Anterior cingulate cortex (tissue), 58 donors: ENCODE measurements at places on chromosomes 3 and 15.

DNA sequence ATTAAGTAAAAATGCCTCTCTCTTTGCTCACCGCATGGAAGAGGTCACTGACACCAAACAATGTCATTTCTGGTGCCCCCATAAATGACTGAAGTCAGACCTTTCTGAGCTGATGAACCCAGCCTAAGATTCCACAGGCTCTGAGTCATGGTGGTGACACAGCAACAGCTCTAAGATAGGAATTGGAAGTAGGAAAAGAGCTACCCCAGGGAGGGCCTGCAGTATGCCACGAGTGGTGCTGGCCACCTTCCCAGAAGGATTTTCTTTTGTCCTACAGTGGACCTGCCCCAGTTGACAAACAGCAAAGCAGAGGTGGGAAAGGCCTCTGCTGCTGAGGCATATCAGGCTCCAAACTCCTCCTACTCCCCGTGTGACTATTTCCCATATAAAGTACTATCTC, 208.1 kb downstream of the MINAR1 start:
- no peak for DNase-seq

DNA sequence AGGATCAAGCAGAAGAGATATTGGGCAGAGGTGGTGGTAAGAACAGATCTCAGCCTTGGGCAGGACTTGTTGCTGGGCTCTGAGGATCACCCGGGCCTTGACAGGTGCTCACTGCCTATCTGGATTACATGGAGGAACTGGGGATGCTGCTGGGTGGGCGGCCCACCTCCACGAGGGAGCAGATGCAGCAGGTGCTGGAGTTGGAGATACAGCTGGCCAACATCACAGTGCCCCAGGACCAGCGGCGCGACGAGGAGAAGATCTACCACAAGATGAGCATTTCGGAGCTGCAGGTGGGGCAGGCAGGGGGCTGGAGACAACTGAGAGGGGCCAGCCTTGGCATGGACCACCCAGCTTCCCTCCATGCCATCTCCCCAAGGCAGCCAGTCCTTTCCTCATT, 7.9 kb downstream of the ECE2 start:
- DNase-seq, result no peak

DNA sequence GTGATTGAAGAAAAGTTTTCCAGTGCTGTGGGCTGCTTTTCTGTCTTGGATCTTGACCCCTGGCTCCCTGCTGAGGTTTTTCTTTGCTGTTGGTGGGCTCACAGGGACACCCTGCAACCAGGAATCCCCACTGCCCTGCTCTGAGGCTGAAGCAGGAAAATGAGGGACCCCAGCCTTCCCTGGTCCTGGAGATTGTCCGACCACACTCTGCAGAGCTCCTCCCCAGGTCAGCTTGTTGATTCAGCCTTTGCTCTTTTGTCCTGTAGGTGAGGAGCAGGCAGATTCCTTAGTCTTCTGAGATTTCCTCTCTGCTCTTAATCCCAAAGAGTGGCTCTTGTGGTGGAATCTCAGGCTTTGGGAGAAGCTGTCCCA, 194.5 kb downstream of the RPLP1 start:
- no peak for DNase-seq

DNA sequence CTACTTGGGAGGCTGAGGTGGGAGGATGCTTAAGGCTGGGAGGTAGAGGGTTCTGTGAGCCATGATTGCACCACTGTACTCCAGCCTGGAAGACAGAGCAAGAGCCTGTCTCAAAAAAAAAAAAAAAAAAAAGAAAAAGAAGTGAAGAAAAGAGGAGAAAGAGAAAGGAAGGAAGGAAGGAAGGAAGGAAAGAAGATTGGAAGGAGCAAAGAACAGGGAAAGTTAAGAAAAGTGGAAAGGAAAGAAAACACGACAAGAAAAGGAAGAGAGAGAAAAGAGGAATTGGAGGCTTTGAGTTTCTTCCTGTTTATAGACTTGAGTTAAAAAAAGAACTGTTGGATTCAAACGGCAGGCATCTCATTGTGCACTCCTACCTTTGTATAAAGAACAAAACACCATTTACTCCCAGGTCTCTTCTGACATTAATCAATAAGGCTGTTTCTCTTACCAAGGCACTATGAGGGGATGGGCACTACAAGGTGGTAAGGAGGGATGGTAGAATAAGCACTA, 73.5 kb downstream of the EDEM1 start:
- no peak for DNase-seq

DNA sequence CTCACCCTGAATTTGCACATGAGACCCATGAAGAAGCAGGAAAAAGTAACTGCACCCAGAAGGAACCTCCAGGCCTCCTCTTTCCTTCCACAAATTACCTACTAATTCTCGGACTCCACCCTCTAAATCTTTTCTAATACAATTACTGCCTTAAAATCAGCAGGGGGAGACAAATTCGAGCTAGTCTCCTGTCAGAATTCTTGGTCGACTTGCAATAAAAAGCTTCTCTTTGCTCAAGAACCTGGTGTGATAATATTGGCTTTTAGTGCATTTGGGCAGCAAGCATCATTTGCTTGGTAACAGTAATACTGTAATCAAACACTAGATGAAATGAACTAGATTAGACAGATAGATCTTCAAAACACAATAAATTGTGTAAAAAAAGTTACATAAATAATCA, 281.9 kb downstream of the RAP2B start:
- no peak for DNase-seq

DNA sequence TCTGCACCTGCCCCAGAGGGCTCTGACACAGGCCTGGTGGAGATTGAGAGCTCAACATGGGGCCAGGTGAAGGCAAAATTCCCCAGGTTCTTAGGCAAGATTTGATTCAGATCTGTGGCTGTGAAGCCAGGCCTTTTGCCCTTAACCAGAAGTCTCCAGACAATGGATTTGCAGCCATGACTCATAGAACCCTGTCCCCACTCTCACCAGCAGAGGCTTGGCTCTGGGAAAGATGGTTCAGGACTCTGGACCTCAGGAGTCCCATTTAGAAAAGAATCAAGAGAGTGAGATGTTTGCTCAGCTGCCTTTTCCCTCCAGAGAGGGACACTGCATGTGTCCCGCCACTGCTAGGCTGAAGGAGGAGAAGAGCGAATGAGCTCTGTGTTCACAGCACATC, 361.4 kb upstream of the ICE2 start:
- DNase-seq, result no peak

GRCh38 chr3:48652923-48653715, 9.6 kb downstream of the CELSR3 start:
- DNase-seq, result no peak

GRCh38 chr3:16992198-16992597, 107.4 kb downstream of the PLCL2 start:
- DNase-seq, result no peak

DNA sequence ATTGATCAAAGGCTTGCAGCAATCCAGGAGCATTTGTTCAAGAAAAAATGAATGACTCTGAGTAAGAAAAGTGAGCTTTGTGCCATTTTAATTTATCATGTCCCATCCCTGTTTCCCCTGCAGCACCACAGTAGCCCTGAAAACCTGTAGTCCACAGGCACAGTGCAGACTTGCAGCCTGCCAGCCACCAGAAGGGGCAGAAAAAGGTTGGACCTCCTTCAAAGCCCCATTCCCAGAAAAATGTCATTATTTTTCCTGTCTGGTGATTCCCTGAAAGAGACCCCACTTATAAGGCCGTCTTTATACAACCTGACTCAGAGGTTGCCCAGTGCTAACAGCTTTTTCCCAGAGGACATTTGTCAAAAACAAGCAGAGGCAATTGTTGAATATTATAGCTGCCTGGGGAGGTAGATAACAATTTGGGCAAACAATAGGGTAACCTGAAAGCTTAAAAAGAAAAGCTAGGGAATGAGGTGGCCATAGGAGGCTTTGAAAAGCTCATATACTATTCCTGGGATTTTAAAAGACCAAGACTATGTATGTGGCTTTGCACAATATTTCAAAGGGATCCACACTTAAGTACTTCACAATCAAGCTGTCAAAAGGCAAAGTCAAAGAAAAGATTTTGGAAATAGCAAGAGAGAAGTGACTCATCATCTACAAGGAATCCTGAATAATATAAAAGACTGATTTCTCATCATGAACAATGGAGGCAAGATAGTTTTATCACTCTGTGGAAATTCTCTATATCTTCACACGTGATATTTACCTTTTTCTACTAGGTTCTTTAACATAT, 136.8 kb upstream of the PLXNA1 start:
- no peak for DNase-seq

GRCh38 chr15:78103406-78104118, 11.2 kb downstream of the SH2D7 start:
- DNase-seq, result no peak

DNA sequence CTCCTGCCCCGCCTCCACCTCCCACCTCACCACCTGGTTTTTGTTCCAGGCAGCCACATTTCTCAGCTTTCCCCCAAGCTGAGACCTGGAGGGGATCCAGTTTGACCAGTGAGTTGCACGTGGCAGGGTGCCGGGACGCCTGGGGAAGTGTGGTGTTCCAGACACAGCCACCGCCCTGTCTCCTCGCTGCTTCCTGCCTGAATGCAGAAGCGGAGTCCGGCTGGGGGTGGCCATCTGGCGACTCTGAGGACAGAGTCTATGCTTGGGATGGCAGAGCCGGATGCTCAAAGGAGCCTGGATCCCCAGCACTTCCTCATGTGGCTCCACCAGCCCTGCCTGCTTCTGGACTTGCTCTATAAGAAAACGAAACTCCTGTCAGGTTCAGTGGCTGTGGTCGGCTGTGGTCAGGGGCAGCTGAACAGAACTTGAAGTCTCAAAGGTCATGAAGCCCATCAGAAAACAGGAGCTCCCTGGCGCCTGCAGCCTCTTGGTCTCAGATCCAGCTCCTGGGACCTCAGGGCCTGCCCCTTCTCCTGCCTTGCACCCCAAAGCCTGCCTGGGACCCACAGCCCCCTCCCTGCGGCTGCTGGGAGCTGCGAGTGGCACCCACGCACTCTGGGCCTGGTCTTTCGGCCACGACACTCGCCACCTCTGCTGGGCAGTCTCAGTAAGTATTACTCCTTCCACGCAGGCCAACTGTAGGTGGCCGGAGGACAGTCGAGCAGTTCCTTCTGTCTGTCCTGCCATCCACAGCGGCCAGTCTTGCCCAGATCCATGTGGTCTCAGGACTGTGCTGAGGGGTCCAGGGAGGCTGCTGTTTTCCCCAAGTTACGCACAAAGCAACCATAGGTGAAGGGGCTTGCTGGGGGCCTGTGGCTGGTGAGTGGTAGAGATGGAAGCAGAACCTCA, 112.8 kb upstream of the MEF2A start:
- DNase-seq, result peak; percentile 58

DNA sequence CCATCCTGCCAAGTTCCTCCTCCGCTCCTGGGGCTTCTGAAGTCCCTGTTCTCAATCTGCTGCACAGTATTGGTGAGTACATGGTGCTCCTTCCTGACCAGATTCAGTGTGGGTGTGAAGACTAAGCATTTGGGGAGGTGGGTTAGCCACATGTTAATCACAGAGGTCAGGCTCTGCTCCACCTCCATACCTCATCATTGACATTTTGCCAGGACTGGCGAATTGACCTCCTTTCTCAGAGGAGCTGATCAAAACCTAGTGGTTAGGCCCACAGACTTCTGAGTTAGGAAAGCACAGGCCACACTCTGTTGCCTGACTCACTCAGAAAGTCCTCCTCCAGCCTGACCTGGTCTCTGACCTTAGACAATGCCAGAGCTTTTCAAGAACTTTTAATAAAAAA, 8.4 kb upstream of the RPS17 start:
- no peak for DNase-seq

- DNase-seq, result no peak
These were observed 91.0 kb upstream of the PLAAT1 start for GRCh38 chr3:193149998-193150397.

DNA sequence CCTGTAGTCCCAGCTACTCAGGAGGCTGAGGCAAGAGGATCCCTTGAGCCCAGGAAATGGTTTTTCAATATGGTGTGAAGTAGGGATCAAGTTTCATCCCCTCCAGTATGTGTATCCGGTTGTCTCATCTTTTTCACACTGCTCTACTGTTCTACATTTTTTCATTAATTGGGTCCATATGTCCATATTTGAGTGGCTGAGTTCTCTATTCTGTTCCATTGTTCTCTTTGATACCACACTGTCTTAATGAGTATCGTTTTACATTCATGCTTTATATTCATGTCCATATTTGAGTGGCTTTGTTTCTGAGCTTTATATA, 81.6 kb upstream of the LRRFIP2 start:
- DNase-seq, result no peak

DNA sequence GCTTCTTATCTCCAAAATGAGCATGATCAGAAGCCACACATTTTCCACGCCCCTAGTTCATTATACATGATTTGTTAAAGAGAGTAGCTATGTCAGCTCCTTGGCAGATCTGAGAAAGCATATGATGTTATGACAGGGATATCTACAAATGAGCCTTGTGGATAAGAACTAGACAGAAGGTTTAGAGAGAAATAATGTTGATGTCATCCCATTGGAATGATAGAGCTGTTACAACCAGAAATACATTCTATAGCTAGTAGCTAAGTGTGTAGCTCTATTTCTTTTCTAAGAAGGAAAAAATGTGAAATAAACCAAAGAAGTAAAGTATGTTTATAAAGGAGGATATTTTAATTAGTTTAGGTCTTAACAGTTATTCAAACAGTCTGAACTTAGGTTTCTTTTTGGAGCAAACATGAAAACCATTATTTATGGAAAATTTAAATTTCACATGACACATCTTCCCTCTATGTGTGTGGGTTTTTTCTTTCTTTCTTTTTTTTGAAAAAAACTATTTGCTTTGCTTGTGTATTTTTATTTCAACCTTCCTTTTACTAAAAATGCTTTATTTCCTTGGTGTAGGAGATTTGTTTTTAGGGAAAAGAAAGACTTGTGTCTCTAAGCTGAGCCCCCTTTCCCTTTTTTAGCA, 167.7 kb downstream of the GHSR start:
- DNase-seq, result no peak

GRCh38 chr3:42635111-42635510, 18.4 kb upstream of the ZBTB47 start:
- no peak for DNase-seq

- DNase-seq, result no peak
These were observed 14.9 kb downstream of the MINDY4B start for GRCh38 chr3:150890295-150890694.

GRCh38 chr15:33027306-33028035, 167.0 kb downstream of the FMN1 start:
- no peak for DNase-seq

DNA sequence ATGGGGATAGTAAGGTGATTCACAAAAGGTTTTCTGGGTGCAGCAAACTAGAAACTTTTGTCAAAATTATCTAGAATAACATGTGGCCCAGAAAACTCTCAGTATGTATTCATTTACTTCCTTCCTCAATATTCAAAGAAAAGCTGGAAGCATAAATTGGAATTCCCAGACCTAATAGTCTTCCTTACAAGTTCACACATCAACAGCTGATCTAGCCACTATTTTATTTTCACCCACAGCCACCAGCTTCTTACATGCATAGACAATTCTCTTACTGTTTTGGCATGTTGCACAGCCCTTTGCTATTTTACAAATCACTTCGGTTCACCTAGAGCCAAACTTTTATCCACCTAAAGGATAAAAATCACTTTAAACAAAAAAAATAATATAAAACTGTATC, 647.8 kb upstream of the CCDC54 start:
- DNase-seq, result no peak

GRCh38 chr15:78125267-78125666, 6.0 kb downstream of the CIB2 start:
- no peak for DNase-seq
